Aorta (tissue), 5 donors: ENCODE measurements at places on chromosomes 3 and 15. TPM values are rescaled to one million over a fixed set of nuclear protein-coding genes. Genes with fewer than 3 reads are reported as not detected.

Gene USP8
- 49.0 TPM for total RNA-seq

Gene GOLIM4
- 48.8 TPM for total RNA-seq

Gene GOLGA6L4
- 12.4 TPM for total RNA-seq

Gene ARGFX
- not detected for total RNA-seq

Gene ATR
- total RNA-seq, result 21.1 TPM

Gene SEMA4B
- 19.5 TPM for total RNA-seq

Gene CNTN3
- 3.4 TPM for total RNA-seq

Gene ANKRD34C
- total RNA-seq, result 0.30 TPM

DNA sequence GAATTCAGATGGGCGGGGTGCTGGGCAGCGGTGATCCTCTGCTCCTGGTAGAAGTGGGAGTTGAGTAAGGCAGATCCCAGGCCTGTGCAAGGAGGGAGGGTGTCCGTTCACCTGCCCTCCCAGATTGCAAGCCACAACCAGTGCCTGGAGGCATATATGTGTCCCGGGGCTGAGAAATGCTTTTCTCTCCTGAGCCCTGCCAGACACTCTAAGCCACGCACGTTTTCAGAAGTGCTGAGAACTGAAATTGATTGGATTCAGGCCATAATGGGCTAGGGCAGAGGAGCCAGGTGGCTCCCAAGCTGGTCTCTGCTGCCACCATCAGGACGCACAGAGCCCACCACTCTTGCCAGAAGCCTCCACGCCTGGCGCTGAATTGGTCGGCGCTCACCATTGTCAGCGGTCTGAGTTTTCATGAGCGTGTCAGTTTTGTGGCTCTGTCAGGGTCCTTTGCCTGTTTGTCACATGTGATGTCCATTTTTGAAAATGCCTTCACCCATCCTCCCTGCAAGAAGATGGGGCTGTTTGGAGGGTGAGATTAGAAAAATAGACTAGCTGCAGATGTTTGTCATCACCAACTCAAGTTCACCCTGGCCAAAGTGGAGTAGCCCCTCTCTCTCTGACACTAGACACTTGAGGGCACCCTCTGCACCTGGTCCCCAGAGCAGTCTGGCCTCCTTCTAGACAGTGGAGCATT, 15.4 kb upstream of the BFSP2 start:
- DNase-seq, result peak; percentile 50

- DNase-seq, result no peak
Measured at GRCh38 chr3:10757821-10758130, 58.3 kb upstream of the SLC6A11 start.

GRCh38 chr3:44339181-44340057, 853 bp downstream of the TCAIM start:
- no peak for DNase-seq

DNA sequence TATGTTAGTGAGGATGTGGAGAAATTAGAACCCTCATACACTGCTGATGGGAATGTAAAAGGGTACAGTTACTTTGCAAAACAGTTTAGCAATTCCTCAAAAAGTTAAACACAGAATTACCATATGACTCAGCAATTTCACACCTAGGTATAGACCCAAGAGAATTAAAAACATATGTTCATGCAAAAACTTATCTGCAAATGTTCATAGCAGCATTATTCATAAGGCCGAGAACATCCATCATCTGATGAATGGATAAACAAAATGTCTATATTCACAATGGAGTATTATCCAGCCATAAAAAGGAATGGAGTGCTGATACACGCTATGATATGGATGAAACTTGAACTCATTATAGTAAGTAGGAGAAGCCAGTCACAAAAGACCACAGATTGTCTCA, 10.3 kb downstream of the SEC13 start:
- no peak for DNase-seq

DNA sequence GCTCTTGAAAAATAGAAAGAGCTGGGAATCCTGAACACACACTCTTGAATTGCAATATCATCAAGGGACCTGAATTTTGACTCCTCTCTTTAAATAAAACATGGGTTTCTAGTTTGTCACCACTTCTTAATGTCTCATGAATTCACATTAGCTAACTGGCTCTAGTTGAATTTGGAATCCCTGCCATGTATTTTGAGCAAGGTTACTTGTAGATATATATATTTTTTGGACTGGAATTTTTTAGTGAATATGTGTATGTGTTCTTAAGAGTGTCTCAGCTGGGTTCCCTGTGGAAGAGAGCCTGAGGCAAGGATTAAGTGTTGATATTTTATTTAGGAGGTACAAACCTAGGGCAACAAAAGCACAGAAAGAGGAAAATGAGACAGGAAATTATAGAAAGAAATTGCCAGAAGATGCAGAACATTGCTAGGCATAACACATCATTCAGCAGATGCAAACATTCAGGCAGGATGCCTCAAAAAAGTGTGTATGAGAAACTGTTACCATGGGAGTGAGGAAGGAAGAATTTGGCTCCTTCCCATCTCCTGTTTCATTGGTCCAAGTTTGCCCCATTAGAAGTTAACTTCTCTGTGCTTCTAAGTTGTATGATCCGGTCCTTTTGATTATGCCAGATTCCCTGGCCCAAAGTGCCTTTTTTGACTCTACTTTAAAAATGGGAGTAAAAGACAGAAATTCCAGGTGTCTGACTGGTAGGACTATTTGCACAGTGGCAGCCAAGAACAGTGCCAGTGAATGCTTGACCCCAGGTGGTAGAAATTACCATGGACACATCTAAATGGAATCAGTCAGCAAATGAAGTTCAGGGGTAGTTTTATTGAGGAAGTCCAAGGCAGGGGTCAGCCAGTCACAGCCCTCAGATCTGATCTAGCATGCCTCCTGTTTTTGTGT, 253.7 kb upstream of the TGFBR2 start:
- DNase-seq, result no peak

GRCh38 chr3:71227270-71227661, 356.3 kb downstream of the FOXP1 start:
- DNase-seq, result no peak

GRCh38 chr3:51966922-51967383, 301 bp downstream of the PCBP4 start:
- DNase-seq, result no peak

GRCh38 chr15:51883271-51883837, 53.9 kb downstream of the TMOD3 start:
- no peak for DNase-seq

DNA sequence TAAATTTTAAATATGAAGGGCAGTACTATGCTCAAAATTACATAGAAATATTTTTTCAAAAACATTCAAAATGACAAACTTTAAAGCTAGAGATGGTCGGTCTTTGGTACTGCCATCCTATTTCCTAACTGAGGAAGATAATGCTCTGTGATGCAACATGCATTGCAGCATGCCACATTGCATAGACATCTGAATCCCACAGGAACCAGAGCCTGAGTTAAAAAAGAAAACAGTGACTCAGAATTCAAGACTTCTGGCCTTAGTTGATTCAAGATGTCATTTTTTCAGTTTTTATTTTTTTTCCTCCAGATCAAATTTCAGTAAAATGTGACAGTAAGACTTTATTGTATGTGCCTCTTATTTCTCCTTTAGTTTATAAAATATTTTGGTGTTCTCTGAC, 33.1 kb downstream of the TP63 start:
- no peak for DNase-seq

- no peak for DNase-seq
Measured at GRCh38 chr3:193656878-193657282, 63.9 kb downstream of the OPA1 start.

- DNase-seq, result no peak
Measured at GRCh38 chr15:57972864-57973263, 92.6 kb downstream of the ALDH1A2 start.

DNA sequence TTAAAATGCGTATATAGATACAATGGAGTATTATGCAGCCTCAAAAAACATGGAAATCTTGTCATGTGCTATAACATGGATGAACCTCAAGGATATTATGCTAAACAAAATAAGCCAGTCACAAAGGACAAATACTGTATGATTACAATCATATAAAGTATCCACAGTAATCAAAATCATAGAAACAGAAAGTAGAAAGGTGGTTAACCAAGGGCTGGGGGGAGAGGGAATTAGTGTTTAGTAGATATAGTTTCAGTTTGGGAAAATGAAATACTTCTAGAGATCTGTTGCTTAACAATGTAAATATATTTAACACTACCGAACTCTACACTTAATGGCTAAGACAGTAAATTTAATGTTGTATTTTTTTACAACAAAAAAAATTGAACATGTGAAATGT, 9.0 kb downstream of the TOP2B start:
- no peak for DNase-seq

- no peak for DNase-seq
Measured at GRCh38 chr3:44337248-44337785, 1.2 kb upstream of the TCAIM start.

GRCh38 chr3:46393554-46394434, 13.1 kb downstream of the CCR5AS start:
- no peak for DNase-seq

DNA sequence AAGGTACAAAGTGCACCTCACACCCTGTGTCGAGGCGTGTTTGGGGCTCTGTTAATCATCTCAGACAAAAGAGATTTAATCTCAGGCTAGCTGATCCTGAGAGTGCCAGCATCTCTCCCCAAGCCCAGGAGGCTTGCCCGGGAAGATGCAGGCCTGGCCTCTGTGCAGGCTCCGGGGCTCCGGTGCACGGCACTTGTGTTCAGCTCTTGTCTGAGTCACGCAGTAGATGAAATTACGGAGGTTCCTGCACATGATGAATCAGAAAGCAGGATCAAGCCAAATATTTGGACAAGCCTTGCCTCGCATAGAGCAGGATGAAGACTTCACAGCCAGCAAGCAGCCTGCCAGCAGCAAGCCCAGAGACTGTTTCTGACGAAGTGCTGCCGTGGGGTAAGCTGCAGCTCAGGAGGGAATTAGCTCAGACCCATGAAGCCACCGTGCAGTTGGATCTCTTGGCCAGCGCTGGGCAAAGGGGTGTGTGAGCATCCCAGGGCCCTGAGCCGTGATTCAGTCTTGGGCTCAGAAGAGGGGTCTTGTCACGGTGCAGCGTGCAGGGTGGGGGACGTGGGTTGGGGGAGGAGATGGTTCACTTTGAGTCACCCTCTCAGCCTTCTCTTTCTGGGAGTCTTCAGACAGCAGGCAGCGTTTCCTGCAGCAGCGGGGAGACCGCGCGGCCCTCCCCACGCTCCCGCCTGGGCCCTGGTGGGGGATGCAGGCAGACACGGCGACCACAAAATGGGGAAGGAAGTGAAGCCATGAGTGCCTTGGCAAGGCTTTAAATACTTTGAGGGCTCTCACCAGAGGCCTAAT, 89.2 kb upstream of the MEF2A start:
- DNase-seq, result peak; percentile 91

DNA sequence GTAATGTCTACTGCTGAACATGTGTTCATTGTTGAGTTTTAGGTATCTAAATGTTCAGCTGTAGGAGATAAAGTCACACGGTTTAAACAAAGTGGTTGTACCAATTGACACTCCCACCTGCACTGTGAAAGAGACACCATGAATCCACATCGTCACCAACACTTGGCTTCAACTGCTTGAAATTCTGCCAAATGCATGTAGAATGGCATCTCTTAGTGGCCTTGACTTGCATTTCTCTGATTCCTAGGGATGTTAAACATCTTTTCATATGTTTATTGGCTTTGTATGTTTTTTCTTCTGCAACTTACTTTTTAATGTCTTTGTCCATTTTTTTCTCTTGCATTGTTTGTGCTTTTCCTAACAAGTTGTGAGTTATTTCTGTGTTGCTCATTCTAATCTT, 43.4 kb downstream of the RPLP1 start:
- DNase-seq, result no peak

- no peak for DNase-seq
Measured at GRCh38 chr3:19229086-19229485, 80.8 kb downstream of the KCNH8 start.

GRCh38 chr3:38646630-38647029, 2.9 kb downstream of the SCN5A start:
- DNase-seq, result no peak

DNA sequence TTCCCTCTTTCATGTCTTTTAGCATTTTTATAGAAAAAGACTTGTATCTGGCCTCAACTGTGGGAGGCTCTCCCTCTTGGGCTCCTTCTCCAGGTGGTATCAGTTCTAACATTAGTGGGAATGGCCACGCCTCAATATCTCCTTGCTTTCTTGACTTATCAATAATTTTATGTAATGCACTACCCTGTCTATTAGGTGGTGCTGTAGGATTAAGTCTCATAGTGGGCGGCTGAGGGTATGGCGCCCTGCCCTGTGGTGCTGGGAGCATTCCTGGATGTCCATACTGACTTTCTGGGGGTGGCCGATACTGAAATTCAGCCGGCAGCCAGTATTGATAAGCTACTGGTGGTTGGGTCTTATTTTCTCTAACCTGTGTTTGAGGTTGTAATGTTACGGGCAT, 8.7 kb upstream of the RPUSD3 start:
- no peak for DNase-seq

DNA sequence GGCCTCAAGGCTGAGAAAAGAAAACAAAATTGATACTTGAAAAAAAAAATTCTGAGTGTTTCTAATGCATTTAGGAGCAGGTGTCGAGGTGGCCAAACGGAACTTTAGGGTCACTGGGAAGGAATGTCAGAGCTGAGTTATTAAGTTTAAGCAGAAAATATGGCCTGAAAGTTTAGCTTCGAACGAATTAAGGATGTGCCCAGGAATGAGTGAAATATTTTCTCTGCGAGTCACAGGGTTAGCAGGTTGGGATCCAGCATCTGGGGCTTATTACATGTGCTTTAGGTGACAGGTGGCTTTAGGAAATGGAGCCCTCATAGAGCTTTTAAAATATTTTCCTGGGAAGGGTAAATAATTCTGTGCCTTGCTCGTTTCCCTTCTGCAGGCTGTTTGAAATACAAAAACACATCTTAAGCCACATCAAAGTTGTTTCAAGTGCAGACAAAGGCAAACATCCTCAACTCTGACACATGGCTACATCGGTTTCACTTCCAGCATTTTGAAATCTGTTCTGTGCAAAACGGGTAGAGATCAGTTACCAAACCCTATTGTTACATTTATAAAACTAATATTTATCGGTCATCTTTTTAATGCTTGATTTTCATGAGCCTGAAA, 143.1 kb upstream of the ARRDC4 start:
- DNase-seq, result no peak

- no peak for DNase-seq
Measured at GRCh38 chr15:75639191-75639708, 774 bp downstream of the IMP3 start.

GRCh38 chr3:15572138-15572537, 29.2 kb downstream of the HACL1 start:
- no peak for DNase-seq
